Common myeloid progenitor, CD34-positive (primary cell): ENCODE measurements at places on chromosomes 3 and 15.
A peak's percentile ranks its signal among the peaks of the same experiment; 100 is the strongest.

GRCh38 chr15:29131840-29132420 lies 137.7 kb downstream of the NSMCE3 start:
- DNase-seq = peak; percentile 66

- DNase-seq = no peak
These were observed 88.0 kb downstream of the TBC1D2B start for GRCh38 chr15:77989296-77990143.

DNA sequence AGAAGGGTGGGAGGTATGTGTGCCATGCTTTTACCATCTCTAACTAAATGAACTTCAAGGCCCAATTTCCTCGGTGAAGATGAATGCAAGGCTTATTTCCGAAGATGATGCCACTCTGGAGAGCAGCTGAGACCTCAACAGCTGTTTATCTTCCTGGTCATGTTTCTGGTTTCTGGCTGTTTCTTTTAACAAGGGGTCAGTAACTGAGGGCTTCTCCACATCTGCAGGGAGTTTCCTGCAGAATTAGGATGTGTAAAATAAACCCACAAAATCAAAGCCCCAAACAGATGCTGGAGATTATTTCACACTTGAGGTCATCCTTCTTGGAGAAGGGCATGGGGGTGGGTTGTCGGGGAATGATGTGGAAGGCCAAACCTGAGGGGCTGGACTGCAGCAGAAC lies 220.3 kb downstream of the THSD4 start:
- DNase-seq = no peak

- peak; percentile 70 for DNase-seq
These were observed 172.1 kb upstream of the ADAMTS9 start for GRCh38 chr3:64859625-64860535.

DNA sequence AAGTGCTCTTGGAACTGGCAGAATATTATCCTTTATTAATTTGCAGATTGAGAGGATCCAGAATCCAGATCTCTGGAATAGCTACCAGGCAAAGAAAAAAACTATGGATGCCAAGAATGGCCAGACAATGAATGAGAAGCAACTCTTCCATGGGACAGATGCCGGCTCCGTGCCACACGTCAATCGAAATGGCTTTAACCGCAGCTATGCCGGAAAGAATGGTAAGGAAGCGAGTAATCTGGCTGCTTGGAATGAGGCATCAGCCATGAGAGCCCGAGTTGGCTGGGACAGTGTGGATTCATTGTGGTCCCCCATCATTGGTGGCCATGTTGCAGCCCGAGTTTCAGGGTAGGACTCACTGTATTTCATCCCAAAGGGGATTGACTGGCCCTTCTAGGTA lies 47.1 kb downstream of the PARP14 start:
- DNase-seq = no peak

GRCh38 chr3:52319921-52320595 lies 3.9 kb downstream of the DNAH1 start:
- DNase-seq = no peak

DNA sequence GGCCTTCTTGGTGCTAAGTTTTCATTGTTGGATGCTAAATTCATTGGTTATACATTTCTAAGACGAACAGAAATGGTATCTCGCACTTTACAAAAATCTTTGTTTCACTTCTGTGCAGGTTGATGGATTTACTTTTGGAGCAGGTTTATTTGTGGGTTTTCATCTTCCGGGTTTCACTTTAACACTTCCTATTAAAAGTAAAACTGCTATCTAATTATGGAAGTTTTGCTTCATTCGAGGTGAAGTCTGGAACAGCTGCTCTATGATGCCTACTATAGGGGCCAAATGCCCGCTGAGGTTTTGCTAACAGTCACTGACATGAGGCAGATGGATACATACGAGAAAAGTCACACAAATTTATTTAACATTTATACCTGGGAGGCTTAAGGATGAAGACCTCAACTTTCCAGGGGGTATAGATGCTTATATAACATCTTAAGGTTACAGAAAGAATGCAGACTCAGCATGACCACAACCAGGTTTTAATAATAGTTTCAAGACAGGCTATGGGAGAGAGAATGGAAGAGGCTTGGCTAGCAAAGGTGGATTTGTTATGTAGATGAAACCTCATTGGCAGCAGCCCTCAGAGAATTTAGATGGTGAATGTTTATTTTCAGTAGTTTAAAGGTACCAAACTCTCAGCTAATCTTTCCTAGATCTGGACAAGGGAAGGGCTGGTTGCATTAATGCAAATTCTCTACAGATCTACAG lies 54.2 kb downstream of the OSTN start:
- no peak for DNase-seq

- no peak for DNase-seq
These were observed 94.6 kb downstream of the CYP19A1 start for GRCh38 chr15:51243774-51244173.

GRCh38 chr3:43496740-43497375 lies 125.0 kb downstream of the ANO10 start:
- DNase-seq = no peak

DNA sequence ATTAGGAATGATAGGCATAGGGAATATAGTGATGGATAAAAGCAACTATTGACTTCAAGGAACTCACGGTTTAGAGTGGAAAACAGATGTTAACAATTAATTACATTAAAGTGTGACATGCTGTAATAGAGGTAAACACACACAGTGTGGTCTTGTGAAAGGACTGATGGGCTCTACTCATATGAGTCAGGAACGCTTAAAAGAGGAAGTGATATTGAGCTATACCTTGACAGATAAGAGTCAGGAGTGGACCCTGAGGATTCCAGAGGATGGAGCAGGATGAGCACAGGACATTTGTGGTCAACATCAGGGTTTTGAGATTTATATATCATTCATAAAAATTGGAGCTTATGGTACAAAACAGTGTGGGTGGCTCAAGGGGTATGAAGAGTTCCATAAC lies 11.0 kb downstream of the EXOG start:
- no peak for DNase-seq

GRCh38 chr3:23304424-23304823 lies 101.3 kb downstream of the UBE2E2 start:
- no peak for DNase-seq

- peak; percentile 59 for DNase-seq
These were observed 420.2 kb downstream of the TBC1D5 start for GRCh38 chr3:17322106-17322793.

DNA sequence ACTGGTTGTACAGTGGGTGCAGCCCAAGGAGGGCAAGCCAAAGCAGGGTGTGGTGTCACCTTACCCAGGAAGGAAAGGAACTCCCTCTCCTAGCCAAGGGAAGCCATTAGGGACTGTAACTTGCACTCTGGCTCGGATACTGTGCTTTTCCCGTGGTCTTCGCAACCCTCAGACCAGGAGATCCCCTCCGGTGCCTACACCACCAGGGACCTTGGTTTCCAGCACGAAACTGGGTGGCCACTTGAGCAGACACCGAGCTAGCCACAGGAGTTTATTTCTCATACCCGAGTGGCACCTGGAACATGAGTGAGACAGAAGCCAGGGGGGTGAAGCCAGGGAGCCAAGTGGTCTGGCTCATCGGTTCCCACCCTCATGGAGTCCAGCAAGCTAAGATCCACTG lies 90.7 kb downstream of the ZBBX start:
- DNase-seq = no peak

- DNase-seq = no peak
These were observed 247.5 kb upstream of the TGFBR2 start for GRCh38 chr3:30358871-30359270.

- DNase-seq = no peak
These were observed 9.5 kb upstream of the CCDC80 start for GRCh38 chr3:112650482-112650881.

- DNase-seq = peak; percentile 73
These were observed at the start of gene LYSMD2 for GRCh38 chr15:51737522-51738305. Gene LYSMD2, minus strand, starts transcription at chr15:51737655. Its CDS starts 33 bp downstream, at chr15:51737622.

GRCh38 chr3:98529856-98530459 lies 1.8 kb upstream of the GPR15 start:
- DNase-seq = no peak

DNA sequence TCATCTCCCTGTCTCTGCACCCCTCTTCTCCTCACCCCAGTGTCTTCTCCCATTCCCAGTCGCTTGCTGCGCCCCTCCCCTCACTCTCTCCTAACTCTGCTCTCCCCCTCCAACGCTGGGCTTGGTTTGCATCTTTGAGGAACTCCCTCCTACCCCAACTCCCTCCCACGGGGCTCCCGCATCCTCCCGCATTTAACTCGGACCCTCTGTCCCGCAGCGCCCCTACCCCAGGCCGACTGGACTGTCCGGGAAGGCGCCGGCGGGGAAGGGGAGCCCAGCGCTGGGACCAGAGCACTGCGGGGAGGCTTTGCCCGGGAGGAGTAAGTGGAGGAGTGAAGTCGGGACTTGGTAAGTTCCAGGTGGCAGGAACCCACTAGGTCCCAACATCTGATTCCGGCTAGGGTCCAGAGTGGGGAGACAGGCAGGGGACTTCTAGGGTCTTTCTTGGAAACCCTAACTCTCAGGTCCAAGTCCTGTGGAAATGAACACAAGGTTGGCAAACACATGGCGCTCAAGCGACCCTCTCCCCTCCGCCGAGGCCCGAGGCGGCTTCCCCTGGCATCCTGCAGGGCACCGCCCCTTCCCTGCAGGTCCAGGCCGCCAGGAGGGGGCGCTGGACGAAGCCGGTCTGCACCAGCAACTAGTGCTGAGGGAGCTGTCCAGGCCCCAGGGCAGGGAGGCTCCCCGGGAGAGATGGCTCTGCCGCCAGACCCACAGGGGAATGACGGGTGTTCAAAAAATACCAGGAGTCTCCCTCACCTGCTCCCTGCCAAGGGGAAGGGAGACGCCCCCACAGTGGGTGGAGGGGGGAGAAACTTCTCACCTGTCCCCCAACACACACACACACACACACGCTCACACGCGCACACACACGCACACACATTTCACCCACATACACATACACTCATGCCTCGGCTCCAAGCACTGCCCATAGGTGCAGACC lies 53.2 kb downstream of the LHFPL4 start:
- DNase-seq = peak; percentile 80

DNA sequence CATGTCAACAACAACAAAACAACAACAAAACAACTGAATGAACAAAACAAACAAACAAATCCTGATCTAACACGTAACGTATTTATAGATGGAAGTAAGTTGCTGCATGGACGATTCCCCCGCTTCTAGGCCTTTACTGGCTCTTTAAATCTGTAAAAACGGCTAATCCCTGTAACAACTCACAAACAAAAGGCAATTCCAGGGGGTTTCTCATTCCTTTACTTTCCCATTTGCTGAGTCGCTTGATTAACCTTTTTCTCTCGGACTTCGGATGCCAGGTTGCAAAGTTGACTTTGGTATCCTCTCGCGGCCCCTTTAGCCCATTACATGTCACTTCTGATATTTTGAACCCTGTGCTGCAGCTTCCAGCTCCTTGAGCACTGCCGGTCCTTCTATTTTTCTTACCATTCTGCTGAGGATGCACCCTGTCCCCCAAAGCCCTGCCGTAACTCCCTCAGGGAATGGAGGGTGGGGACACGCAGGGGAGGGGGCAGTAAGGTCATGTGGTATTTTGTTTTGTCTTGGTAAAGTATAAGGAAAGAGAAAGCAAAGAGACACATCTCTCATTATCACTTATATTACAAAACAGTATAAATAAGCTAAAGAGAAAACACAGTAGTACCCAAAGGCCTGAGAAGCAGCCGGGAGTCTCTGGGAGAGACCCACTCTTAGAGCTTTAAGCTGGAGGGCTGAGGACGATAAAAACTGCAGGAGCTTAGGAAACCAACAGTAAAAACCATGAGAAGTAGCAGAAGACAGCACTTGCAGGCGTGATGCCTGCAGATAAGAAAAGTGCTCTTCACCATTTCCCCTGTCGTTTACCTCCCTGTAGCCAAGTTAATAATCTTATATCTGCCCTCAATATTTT lies 457.8 kb upstream of the ZNF717 start:
- no peak for DNase-seq

- DNase-seq = no peak
These were observed 25.4 kb downstream of the SEMA6D start for GRCh38 chr15:47742742-47743141.

DNA sequence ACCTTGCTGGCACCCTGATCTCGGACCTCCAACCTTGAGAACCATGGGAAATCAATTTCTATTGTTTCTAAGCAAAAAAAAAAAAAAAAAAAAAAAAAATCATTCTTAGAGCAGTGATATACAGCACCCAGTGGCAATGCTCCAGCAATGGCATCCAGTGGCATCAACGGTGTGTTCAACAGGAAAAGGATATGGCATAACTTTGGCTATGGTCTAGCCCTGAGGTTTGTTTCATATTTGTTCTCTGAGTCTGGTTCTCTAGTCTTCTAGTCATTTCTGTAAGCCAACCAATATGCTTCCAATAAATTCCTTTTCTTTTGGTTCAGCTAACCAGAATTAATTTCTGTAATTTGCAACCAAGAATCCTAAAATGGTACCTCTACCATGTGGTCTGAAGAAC lies 19.2 kb downstream of the DENND4A start:
- DNase-seq = peak; percentile 41

DNA sequence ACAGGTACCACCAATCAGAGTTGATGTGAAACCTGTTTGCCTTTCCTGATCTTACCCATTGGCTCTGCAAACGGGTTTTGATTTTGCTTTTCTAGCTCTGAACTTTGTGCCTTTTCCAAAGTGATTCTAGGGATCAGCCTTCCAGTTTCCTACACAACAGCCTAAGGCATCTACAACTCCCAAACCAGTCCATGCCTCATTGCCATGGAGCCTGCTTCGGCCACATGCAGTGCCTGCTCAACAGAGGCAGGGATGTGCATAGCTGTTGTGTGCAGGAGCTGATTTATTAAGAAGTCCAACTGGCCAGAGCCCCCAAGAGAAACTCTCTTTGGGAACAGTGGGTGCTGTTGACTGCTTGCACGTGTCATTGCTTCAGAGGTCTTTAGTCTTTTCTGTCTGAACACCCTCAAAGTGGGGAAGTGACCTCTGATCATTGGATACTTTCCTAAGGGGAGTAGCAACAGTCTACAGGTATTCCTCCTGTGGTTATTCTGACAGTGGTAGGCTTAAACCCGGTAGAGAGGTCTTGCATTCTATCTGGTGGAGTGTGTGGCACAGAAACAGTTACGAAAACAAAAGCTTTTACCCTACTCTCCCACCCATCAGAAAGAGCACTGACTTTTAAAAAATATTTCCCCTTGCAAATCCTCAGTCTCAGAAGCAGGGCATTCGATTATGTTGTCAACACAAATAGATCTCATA lies 36.6 kb upstream of the THSD4 start:
- DNase-seq = no peak

DNA sequence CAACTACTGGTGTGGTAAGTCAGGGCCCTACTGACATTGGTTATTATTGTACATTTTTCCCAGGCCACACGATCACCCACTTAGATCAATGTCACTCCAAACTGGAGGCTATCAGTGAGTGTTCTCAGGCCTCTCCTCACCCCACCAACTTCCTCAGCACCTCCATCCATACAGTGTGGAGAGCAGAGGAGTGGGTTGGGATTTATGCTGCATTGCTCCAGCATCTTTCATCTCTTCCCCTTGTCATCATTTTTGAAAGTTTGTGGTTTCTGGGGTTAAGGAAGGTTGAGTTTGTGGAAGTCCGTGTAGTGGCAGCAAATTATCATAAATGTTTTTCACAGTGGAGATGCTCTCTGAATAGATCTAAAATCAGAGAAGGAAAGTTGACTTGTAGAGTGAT lies 60.2 kb downstream of the TLNRD1 start:
- no peak for DNase-seq

- no peak for DNase-seq
These were observed 40.6 kb upstream of the NMNAT3 start for GRCh38 chr3:139718415-139718814.
